Activated CD8-positive, alpha-beta memory T cell treated with anti-CD3 and anti-CD28 coated beads for 1 hour (primary cell): ENCODE measurements at places on chromosomes 4 and X.

DNA sequence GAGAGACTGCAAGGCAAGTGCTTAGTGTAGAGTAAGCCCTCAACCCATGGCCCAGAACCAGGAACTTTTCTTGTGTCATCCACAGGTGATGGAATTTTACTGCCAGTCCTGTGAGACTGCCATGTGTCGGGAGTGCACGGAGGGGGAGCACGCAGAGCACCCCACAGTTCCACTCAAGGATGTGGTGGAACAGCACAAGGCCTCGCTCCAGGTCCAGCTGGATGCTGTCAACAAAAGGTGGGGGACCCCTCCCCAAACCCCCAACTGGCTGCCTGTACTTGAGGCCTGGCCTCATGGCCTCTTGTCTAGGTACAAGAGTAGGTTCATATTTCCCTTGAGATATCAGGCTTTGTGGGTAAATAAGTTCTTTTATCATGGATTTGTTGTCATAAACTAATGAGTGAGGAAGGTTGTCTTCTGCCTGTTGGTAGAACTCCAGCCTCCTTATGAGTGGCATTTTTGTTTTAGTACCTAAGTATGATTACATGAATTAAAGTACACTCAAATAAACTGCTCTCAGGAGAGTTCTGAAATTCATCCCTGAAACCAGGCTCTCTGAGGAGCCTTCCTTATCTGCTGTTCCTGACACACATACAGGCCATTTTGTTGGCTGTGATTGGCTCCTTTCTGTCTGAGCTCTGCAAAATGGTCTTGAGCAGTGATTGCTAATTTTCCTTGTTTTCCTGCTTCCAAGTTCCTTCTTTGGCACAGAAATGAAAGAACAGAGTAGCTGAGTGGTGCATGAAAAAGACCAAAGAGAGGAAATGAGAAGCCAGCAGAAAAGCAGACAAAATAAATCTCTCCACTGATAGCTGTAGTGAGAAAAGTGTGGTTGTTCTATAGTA, 51.4 kb upstream of the MND1 start:
- DNase-seq: no peak

- DNase-seq: no peak
Observed at GRCh38 chr4:108885211-108885610, 122.4 kb upstream of the ETNPPL start.

- peak; percentile 34 for DNase-seq
Observed at GRCh38 chr4:108030332-108030731, 40.6 kb downstream of the HADH start.

GRCh38 chr4:76601791-76602190, 166.8 kb downstream of the SHROOM3 start:
- DNase-seq: no peak

DNA sequence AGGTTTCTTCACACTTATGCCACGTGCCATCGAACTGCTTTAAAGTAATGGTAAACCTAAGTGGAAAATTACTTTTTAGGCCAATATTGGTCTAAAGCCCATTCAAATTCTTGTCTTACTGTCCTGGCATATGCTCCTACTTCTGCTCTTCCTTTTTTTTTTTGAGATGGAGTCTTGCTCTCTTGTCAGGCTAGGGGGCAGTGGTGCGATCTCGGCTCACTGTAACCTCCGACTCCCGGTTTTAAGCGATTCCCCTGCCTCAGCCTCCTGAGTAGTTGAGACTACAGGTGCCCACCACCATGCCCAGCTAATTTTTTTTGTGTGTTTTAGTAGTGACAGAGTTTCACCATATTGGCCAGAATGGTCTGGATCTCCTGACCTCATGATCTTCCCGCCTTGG, 129.0 kb upstream of the TECRL start:
- DNase-seq: no peak

DNA sequence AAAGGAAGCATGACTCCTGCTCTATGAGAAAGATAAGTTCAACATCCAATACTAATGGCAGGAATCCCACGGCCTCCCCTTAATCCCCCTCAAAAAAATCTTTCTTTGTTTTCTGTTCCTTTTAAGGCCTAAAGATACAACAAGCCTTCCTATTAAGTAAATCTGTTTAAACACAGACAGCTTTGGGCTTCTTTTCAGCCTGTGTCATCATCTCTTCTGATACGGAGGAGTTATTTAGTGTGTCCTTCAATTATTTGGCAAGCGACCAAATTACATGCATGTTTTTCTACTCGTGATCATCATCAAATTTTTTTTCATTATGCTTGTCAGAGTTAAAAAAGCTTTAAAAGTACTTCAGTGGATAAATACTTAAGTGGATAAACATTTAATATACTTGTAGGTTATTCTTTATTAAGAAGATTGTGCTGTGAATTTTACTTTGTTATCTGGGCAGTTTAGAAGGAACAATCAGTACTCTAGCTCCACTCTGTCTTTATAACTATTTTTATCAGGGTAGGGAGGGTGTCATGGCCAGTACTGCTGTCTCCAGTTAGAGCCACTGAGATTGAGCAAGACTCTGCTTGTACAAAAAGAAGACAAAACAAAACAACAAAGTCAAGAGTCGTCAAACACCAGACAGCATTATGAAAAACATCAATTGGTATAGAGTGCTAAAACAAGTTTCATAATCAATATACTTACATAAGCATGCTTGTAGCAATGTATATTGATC, 210.7 kb downstream of the PRR32 start:
- no peak for DNase-seq

GRCh38 chrX:69318651-69319340, 153.5 kb upstream of the PJA1 start:
- no peak for DNase-seq

DNA sequence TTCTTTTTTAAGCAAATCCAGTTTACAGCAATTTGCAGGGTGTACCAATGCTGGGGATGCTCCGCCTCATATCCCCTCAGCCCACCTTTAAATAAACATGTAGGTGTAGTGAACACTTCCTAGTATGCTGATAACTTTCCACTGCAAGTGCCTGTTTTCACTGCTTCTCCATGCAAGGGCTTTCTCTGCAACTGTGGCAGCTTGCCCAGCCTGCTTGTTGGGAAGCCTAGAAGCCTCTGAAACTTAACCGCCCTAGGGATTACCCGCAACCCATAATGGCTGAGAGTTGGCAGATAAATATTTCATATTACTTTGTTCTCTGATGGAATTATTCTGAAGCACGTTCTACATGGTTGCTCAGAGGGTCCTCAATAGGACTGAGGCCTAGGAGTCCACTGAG, 253.7 kb upstream of the DDX53 start:
- DNase-seq: no peak

DNA sequence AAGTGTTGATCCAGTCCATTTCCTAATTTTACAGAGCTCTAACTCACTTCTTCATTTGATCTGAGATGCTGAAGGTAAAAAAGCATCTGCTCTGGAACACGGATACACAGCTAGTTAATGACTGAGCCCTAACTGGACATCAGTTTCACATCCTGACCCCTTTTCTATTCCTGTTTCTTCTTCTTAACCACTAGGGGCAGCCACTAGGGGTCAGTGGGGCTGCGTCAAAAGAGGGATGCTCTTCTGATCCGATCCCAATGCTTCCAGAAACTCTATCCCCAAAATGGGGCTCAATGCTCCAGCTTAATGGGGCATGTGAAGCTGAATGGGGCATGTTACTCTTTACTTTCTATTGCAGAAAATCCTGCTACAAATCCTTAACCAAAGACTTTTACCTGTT, 33.4 kb upstream of the PHKA2 start:
- no peak for DNase-seq

- DNase-seq: no peak
Observed at GRCh38 chr4:73707269-73707875, 33.0 kb upstream of the CXCL8 start.

DNA sequence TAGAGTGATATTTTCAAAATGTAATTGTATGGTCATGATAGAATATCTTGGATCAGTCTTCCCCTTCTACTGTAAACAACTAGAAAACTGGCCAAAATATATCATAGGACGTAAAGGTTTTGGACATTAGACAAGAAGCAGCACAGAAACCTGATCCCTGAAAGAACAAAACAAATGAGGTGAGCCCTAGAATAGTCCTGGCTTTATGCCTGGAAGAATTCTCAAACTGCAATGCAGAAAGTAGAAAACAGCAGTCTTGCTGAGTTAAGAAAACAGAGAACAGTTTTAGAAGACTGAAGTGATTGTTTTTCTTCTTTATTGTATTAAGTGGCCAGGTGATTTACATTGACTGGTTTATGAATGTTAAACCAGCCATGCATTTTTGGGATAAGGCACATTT, 19.5 kb downstream of the NSUN7 start:
- no peak for DNase-seq

DNA sequence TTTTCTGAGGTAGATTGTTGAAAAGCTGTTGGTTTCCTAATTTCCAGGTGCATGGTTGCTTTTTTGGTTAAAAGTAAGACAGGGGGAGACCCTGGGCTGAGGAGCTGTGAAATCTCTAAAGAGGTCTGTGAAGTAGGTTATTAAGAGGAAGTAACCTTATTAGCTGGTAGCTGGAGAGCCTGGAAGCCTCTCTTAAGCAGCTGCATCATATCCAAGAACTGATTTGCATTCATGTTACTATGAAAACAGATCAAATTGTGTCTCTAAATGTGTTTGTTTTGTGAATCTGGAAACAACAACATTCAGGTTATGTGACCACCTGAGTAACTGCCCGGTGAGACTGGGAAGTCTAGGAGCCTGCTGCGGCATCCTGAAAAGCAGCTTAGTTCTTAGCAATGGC, 54.1 kb downstream of the ARHGAP10 start:
- DNase-seq: no peak

DNA sequence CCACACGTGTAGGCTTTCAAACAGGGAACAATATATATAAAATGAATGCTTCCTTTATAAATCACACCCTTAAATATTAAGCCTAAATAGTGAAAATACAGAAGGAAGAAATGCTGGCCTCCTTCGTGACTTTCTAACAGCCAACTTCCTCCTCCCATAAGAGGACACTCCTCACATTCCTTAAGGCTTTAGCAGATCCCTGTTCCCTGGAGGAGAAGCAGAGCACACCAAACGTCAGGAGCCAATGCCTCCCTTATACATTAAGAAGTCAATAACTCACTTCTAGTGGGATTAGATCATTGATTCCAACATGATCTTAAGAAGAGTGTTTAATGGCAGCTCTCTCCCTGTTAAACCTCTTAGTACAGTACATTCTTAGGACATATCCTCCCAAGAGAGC, 108.4 kb upstream of the FAM241A start:
- no peak for DNase-seq

GRCh38 chr4:186840222-186840701, 116.6 kb upstream of the FAT1 start:
- DNase-seq: no peak

- no peak for DNase-seq
Observed at GRCh38 chr4:141062651-141063050, 70.6 kb downstream of the RNF150 start.

DNA sequence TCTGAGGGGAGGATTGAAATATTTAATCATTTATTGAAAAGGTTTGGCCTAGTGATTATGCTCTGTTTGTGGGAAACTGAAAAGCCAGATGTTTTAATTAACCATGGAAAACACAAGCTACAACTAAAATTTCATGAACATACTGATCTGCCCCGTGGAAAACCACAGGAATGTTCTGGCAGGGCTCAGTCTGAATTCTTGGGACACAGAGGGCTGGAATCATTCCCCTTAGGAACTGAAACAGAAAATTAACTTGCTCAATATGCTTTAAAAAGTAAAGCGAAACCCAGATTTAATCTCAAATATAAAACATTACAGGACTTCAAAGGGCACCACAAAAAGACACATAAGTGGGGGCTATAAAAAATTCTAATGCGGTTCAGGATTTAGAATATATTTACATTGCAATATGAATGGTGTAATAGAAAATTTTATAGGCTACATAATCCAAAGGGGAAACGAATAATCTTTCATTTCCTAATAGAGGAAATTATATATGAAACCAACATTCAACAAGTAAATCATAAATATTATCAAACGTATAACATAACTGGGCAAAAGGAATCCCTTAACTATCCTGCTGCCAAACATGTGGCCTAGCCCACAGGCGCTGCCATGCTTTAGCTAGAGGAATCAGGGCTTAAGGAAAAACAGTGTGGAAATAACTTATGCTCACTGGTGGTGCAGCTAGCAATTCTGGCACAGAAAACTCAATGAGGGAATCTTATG, 70.9 kb downstream of the APBB2 start:
- DNase-seq: no peak

- no peak for DNase-seq
Observed at GRCh38 chr4:83810428-83810827, 274.5 kb downstream of the GPAT3 start.

- no peak for DNase-seq
Observed at GRCh38 chr4:36226430-36227227, 17.7 kb downstream of the ARAP2 start.

GRCh38 chr4:156168288-156168687, 214.6 kb upstream of the CTSO start:
- no peak for DNase-seq
